ENCODE measurements at places on chromosomes 1 and 21.
A peak's percentile ranks its signal among the peaks of the same experiment; 100 is the strongest.

- DNase-seq, result no peak
These were observed 22.9 kb downstream of the ELAPOR1 start for GRCh38 chr1:109136766-109137165.

DNA sequence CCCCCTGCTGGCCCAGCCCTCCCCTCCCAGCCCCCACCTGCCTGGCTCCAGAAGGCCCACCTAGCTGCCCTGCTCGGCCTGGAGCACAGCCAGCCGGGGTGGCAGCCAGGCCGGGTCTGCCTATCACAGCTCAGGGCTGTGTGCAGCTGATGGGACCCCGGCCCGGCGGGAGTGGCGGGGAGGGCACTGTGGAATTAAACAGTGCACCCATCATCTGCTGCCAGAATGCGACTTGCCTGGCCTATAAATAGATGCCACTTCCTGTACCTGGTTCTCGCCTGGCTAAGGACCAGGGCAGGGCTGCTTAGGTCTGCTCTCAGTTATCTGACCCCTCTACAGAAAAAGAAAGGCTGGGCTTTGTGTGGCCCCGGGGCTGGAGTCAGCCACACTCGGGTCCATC is 98.2 kb upstream of the VAMP3 start:
- no peak for DNase-seq

DNA sequence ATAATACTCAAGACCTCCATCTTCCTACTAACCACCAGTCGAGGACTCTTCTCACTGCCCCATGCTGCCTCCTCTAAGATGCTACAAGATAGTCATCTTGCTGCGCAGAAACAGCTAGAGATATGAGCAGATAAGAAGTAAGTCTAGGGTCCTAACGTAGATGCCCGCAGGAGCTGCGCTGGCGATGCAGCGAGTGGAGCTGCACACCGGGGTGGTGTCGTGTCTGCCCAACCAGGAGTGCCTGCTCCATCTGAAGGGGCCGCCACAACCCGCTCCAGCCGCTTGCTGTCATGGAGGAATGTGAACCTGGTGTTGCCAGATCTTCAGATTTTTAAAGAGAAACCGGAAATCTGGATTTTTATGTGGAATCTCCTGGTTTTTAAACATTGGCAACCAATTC is 175.1 kb downstream of the VPS13D start:
- DNase-seq, result no peak

GRCh38 chr21:41667136-41667535 is 99.7 kb downstream of the RIPK4 start:
- no peak for DNase-seq

- no peak for DNase-seq
These were observed 185.4 kb downstream of the SEC16B start for GRCh38 chr1:177784409-177784808.

GRCh38 chr1:159188375-159188788 is 16.3 kb upstream of the ACKR1 start:
- DNase-seq, result no peak

DNA sequence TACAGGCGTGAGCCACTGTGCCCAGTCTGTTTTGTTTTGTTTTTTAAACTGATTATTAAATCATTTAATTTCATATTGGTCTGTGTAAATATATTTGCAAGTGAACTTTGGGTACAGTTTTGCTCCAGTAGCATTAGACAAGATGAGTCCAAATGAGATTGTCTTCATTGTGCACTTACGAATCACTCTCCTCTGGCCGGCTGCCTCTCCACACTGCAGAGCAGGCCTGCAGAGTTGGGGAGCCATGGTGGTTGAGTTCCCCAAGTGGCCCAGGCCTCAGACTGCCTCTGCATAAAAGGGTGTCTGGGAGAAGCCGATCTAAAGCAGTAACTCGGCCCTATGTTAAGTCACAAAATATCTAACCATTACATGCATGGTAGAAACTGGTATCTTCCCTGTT is 74.8 kb downstream of the ATP5PO start:
- no peak for DNase-seq

- no peak for DNase-seq
These were observed 142.5 kb downstream of the DAB1 start for GRCh38 chr1:57281324-57281723.

DNA sequence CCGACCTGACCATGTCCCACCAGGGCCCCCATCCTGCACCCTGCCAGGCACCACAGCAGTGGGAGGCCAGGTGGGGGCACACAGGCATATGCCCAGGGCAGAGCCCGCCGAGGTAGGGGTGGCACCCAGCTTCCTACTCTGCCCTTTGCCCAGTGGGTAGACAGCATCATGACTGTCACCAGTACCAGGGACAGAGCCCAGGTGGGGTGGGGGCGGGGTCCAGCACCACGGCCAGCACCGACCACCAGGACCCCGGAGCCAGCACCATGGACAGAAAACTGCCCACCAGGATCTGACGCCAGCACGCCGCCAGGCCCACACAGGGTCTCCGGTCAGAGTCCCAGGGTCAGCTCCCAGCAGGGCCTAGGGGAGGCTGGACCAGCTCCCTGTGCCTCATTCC is 3.8 kb downstream of the TAS1R3 start:
- DNase-seq, result no peak

DNA sequence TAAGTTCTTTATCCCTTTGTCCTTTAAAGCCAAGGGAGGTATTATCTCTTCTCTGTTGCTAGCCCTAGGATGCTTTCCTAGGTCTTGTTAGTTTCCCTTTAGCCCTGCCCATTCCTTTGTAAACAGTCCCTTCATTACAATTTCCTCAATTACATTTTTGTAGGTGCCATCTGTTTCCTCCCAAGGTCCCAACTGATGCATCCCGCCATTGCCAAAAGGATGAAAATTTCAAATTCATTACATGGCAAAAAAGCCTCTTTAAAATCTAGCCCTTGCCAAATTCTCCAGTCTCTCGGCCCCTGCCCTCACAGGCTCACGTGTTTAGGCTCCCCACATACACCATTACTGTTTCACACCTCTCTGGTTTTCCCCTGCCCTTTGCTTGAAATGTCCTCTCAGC is 151.9 kb upstream of the C1orf87 start:
- no peak for DNase-seq

- peak; percentile 89 for DNase-seq
These were observed 9.7 kb downstream of the SMYD3 start for GRCh38 chr1:246497331-246497915.

- peak; percentile 59 for DNase-seq
These were observed 479.3 kb upstream of the RUNX1 start for GRCh38 chr21:35528116-35529042.

All from Kasumi-1 (cell line).